ENCODE measurements at places on chromosomes 12 and 14.
A peak's percentile ranks its signal among the peaks of the same experiment; 100 is the strongest.

DNA sequence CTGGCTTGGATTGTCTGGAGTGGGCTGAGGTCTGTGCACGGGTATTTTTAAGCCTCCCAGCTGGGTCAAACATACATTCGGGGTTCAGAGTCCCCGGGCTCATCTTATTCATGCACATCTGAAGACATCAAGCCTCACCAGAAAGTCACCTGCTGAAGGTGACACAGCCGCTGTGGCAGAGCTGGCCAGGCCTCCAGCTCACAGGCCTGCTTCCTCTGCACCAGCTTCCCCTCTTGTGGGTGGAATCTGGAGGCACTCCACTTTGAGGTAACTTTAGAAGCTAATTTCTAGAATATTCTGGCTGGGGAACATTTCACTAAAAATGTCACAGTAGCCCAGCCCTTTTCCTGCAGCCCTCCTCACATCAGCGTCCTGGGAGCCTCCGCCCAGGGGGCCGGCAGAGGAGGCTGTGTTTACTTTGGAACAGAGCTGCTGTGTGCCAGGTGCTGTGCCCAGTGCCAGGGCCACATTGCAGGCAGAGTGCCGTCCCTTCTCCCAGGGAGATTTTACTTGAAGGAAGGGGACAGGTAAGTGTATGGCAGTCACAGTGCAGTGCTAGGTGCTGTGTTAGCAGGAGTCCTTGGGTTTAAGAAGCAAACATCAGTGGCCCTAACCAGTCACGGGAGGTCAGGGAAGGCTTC, 62.2 kb downstream of the TSPAN11 start:
- no peak for DNase-seq

- DNase-seq: peak; percentile 30
Measured at GRCh38 chr12:27179400-27180214, 64.5 kb upstream of the STK38L start.

DNA sequence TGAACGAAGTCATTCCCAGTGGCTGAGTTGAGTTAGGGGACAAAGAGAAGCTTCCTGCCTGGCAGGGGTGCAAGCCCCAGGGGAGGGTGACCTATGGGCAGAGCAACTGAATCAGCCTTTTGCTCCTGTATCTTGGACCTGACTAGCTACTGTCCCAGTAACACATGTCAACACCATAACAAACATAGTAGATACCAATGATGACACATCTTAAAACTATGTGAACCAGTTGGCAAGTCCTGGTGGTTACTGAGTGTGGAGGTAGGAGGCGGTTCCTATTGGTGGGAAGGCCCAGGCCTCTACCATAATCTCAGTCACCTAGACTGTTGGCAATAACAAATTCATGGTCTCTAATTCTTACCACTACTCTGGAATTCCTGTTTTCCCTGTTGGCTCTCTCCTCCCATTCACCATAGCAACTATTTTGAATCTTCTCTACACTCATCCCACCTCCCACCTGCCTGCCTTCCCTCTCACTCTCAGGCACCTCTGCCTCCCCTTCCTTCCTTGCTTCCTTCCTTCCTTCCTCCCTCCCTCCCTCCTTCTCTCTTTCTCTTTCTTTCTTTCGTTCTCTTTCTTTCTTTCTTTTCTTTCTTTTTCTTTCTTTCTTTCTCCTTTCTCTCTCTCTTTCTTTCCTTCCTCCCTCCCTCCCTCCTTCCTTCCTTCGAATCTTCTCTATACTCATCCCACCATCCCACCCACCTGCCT, 8.1 kb upstream of the P2RX7 start:
- no peak for DNase-seq

GRCh38 chr14:105173901-105174894, 5.6 kb upstream of the JAG2 start:
- no peak for DNase-seq

DNA sequence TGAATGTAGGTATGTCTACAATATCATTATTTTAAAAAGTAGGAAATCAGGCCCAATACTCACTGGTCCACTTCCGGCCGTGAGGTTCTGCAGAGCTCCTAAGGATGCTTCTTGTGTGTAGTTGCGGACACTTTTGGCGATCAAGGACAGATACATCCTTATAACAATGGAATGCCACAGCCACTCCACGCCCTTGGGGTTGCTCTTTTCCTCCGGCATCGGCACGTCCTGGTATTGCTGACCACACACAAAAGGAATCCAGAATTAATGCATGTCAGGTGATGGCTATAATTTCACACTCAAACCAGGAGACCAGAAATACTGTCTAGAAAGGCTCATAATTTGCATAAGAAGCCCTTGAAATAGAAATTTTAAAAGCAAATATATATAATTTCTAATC, 65.6 kb upstream of the YARS2 start:
- no peak for DNase-seq

DNA sequence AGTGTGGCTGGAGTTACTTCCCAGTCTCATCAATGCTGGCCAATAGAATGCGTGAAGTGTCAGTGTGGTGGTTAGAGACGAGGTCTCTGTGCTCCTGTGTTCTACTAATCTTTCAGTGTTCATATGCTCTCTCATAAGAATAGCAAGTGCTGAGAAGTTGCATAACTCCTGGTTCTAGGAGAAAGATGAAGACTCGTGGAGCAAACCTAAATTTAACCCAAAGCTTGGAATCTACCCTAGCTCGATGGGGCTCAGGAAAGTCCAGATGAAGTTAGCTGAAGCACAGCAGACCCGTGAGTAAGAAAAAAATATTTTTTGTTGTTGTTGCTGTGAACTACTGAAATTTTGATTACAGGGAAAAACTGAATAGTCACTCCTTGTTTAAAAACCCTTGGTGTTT, 412.6 kb downstream of the APAF1 start:
- DNase-seq: no peak

DNA sequence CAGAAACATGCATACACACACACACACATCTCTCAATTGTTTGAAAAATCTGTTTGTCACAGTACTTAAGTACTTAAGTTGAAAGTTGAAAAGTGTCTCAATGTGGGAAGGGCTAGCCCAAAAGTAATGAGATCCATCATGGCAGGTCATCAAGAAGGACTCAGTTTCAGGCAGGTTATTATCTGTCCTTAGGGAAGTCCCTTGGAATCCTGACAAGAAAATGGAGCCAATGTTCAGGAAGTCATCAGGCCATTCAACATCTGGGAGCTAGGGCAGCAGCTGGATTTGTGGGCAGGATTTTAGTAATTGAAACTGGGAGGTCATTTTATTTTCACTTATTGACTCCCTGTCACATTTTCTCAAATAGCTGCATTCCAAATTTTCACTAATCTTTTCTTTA, 56.0 kb downstream of the MSRB3 start:
- DNase-seq: no peak

DNA sequence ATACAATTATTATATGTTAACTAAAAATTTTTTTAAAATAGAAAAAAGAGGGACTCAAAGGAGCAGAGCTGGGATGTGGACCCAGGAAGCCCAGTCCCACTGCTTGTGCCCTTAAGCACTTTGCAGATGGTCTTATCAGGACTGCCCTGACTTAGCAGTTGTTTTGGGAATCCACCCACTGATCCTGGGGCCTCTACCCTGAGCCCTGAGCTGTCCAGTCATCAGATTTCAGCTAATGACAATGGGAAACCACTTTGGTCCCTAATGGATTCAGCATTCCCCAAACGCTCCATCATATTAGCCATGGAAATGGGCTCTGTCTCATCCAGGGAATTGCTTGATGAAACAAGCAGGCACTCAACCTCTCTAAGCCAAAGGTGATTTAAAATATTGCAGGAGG, 22.5 kb upstream of the WSCD2 start:
- DNase-seq: no peak

DNA sequence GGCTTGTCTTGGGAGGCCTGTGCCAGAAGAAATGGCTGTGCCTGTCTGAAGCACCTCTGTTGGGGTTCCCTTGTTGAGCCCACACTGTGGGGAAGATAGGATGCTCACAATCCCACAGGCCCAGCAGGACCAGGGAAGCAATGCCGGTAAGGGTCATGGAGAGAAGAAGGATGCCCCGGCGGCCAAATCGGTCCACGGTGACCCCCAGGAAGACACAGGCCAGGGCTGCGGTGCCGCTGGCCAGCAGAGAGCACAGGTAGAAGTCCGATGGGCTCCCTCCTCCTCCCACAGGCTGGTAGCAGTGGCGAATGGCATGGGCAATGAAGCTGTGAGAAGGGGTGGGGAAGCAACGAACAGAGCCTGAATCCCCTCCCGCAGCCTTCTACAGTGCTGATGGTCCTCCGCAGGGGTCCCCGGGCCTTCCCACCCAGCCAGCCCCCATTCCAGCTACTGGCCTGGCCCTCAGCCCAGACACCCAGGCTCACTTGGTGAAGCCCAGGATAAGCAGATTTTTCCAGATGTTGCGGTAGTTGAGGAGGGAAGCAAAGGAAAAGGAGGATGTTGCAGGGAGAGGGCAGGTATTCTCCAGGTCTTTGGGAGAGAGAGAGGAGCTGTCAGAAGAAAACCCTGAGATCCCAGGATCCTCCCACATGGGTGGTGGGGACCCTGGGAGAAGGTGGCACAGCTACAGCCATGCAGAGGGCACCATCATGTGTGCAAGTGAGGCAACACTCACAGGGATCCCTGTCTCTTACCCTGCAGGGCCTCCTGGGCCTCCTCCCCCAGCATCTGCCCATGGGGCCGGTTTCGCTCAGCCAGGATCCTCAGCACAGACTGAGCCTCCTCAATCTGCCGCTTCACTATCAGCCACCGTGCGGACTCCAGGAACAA, 5.0 kb downstream of the SLC22A17 start:
- no peak for DNase-seq

DNA sequence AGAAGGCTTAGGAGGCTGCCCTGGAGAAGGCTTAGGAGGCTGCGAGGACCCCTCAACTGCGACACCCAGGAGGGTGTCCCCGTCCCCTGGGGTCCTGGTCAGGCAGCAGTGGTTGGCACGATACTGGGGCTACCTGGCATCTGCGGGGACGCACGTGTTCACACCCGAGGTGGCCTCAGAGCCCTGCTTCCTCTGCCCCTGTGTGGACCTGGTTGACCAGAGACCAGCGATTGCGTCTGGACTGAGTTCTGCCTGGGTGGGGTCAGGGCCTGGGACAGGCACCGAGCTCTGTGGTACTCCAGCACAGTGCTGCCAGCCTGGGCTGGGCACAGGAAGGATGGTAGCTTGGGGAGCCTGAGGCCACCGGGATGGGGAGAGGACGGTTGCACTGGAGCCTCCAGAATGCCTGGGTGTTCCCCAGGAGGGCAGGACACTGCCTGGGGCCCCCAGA, 735 bp downstream of the ASPG start:
- DNase-seq: no peak

- no peak for DNase-seq
Measured at GRCh38 chr12:117583092-117583491, 221.7 kb upstream of the NOS1 start.

DNA sequence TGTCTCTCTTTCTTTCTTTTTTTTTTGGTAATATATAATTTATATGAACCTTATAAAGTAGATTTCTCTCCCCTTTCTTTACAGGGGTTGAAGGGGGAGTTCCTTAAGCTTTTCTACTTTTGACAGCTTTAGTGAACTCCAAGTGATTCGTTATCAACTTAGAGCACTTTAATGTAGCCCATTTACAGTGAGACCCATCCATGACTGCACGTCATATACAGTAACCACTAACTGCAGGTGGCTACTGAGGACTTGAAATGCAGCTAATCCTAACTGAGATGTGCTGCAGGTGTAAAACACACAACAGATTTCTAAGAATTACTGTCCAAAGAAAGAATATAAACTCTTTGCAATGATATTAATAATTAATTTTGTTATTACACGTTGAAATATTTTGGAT, 582 bp downstream of the LRRIQ1 start:
- DNase-seq: no peak

GRCh38 chr14:31060253-31060875, 34.2 kb upstream of the STRN3 start:
- DNase-seq: no peak
